ENCODE measurements at places on chromosomes 6 and 20.

- no peak for DNase-seq
Measured at GRCh38 chr6:123788319-123788718, 15.3 kb upstream of the NKAIN2 start.

DNA sequence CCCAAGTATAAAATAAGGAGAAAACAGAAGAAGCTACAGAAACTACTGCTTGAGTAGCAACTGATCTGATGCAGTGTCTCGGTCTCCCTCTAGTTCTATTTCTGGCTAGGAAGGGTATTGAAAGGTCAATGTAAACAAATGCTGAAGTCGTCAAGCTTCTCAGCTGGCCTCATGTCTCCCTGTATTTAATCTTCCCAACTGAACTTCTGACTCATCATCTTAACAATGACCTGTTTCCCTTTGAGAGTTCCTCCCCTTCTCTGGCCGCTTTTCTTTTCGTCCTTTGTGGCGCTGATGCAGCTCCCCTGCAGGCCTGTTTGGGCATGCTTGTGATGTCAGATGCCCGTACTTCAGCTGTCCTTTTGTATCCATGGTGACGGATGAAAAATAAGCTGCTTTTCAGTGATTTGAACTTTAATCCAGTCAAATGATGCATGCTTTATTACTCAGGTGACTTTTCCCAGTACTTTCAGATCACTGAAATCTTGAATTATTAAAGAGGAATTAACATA is 7.8 kb upstream of the LCA5 start:
- no peak for DNase-seq

GRCh38 chr6:43547222-43547621 is 28.6 kb downstream of the XPO5 start:
- no peak for DNase-seq

- DNase-seq: no peak
Measured at GRCh38 chr6:19059102-19059501, 672.0 kb downstream of the RNF144B start.

DNA sequence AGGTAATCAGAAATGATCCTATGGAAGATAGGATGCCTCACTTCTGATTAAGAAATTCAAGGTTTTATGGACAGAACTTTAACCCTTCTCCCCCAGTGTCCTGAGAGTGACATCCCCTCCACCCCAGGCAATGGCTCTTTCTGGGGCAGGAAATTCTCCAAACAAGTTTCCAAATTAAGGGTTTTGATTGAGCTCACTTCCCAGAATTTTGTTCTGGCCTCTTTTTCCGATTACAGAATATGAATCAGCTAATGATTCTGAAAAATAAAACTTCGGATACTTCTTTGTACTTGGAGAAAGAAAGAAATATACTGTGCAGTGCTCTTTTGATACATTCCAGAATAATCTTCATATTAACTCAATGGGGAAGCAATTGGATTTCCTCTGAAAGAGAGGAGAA is 32.8 kb upstream of the TASP1 start:
- DNase-seq: no peak

DNA sequence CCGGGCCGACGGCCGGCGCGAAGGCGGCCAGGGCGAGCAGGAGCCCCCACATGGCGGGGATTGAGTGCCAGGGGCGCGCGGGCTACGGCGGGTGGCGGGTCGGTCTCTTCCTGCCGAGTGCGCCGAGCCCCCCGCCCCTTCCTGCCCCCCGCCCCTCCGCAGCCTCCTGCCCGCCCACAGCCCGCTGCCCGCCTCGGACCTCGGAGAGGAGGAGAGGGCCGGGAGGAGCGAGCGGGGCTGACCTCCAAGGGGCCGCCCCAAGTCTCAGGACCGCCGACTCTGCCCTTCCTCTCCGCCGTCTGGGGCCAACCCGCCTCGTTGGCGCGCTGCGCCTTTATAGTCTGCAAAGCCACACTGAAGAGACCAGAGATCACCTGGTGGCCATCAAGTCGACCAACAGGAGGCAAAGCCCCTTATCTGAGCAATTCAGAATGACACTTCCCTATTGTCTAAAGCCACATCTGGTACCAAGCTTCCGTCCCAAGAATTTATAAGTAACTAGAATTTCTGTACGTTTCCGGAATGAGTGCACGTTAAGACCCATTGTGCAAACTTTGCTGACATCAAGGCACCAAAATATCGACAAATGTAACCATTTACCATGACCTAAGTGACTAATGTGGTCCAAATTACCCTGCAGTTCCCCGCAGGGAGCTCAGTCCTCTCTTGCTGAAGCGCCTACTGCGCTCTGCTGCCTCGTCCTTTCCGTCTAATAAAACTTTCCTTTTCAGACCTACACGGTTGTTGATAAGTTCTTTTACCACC is at the start of gene CPXM1:
Gene CPXM1, minus strand, starts transcription at position 107 of the 765 bp plus-strand sequence. Its CDS starts 55 bp downstream, at position 52.
- peak; percentile 54 for DNase-seq

GRCh38 chr6:79520534-79520933 is 16.7 kb downstream of the LCA5 start:
- DNase-seq: no peak

- DNase-seq: no peak
Measured at GRCh38 chr6:44942201-44942600, 385.9 kb upstream of the RUNX2 start.

GRCh38 chr6:136960781-136961180 is 38.7 kb downstream of the SLC35D3 start:
- DNase-seq: no peak

GRCh38 chr6:45969026-45969425 is 46.6 kb downstream of the CLIC5 start:
- DNase-seq: no peak

DNA sequence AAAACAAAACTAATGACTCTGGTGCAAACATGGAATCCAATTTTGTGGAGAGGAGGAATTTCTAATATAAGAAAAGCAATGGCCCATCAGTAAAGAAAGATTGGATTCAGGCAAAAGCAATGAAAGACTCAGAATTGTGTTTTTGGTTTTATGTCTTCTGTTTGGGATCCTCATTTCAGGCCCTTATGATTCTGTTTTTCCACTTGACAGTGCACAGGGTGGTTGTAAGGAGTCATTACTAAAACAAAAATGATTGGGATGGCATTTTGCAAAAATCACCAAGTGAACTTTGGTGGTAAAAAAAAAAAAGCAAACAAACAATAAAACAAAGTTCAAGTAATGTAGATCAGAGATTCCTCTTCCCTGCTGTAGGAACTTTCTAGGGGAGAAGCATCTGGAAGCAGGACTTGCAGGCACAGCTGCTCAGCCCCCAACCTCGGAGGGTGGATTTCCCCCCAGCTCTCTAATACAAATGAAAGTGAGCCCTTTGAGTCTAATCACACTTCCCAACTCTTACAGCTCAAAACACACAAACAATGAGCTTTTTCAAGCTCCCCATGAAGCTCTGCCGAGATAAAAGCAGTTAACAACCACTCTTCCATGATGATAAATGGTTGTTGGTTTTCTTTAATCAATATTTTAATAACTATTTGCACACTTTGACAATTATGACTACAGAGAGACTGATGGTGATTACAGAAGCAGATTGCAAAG is 177.7 kb downstream of the ZDHHC14 start:
- no peak for DNase-seq

DNA sequence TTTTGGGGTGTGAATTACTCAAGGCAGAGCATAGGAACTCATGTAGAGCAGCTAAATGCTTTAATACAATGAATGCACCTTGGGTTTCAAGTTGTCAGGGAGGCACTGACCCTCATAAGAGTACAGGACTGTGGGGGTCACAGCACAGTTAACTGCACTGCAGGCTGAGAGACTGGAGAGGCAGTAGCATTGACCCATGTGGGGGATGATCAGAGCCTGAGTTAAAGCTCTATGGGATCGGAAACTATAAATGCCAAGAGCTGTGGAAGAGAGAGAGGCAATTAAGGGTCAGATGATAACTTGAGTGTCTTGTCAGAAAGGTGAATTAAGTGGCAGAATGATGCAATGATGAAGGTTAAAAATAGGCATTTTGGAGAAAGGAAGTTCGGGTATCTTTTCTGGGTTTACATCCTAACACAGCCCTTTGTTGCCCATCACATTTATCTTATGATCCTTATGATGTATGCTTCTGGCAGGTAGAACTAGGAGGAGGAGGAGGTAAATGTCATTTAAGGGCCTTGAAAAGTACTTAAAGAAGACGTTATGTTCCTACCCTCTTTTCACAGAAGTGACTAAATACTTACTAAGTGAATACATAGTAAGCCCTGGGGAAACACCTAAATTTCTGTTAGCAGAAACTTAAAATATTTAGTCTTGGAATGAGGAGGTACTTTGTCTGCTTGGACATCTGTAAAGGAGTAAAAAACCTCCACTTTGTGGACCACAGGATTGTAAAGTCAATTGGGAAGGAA is 24.2 kb downstream of the LRRC1 start:
- DNase-seq: no peak

- no peak for DNase-seq
Measured at GRCh38 chr20:60063048-60063451, 104.8 kb downstream of the CDH26 start.

DNA sequence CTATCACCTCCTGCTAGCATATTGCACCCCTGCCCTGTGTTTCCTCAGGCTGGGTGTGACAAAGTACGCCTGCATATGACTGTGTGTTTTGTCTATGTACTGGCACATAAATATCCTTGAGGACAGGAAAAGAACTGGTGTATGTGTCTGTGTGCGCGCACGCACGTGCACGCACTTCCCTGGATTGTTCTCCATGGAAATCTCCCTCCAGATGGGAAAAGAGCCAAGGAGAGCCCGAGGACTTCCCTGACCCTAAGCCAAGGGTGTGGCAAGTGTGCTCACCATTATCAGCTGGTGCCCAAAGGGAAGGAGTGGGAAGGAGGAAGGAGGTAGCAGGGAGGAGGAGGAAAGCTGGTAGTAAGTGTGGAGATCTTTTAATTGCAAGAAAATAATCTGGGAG is 117.6 kb downstream of the HIVEP2 start:
- no peak for DNase-seq

DNA sequence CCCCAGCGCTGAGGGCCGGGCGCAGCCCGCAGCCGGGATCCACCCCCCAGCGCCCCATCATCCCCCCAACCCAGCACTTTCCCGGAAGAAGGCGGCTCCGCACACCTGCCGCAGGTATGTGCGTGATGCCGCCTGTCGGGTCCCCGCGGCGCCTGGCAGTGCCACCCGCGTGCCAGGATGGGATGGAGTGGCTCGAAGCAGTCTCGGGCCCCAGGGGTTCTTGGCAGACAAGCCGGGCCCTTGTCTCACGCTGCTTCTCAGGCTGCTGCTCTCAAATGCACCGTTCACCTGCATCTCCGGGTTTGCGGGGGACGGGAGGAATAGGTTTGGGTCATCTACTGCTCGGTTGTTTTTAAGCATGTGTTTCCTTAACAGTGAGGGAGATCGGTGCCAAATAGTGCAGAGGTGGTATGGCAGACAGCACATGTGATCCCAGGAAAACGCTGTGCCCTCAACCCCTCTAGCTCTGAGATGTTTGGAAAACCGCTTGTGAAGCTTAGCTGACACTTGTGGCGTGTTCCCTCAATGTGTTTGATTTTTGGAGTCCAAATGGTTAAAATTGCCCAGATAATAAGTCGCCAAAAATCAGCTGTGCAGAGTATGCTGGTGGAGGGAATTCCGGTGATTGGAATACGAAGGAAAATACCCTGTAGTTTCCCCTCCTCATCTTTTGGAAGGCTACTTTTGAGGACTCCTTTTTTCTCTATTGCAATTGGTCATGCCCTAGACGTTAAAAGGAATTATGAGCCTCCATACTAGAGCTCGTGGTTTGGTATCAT is 926 bp downstream of the MYLIP start:
- DNase-seq: peak; percentile 52

DNA sequence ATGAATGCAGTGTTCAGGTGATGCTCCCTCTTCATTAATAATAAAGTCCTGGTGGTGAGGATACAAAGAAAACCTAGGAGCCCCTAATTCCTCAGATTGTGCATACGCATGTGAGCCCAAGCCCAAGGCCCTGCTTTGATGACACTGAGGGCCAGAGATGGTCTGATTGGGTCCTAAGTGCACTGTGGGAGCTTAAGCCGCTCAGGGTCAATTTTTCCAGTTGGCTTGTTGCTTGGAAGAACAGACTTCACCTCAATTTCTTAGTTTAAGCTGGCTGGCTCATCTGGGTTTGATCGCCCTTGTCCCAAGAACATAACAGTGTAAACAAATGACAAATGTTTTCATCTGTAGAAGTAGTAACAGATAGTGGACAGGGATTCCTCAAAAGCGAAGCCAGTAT is 41.4 kb downstream of the INSM1 start:
- DNase-seq: no peak

DNA sequence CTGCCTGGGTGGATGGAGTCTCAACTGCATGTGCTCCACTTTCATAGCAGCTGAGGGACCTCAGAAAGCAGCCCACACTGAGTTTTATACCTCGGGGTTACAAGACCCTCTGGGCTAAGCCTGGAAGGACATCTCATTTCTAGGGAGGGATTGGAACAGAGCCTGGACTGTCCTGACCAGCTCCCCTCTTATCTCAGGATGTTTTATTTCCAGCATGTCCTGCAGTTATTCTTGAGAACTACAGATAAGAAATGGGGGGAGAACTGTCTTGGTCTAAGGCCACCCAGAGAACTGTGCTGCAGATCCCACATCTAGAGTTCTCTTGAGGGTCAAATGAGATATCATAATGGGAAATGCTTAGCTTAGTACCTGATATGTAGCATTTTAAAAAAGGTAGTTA is 97.3 kb upstream of the CHD6 start:
- DNase-seq: no peak

DNA sequence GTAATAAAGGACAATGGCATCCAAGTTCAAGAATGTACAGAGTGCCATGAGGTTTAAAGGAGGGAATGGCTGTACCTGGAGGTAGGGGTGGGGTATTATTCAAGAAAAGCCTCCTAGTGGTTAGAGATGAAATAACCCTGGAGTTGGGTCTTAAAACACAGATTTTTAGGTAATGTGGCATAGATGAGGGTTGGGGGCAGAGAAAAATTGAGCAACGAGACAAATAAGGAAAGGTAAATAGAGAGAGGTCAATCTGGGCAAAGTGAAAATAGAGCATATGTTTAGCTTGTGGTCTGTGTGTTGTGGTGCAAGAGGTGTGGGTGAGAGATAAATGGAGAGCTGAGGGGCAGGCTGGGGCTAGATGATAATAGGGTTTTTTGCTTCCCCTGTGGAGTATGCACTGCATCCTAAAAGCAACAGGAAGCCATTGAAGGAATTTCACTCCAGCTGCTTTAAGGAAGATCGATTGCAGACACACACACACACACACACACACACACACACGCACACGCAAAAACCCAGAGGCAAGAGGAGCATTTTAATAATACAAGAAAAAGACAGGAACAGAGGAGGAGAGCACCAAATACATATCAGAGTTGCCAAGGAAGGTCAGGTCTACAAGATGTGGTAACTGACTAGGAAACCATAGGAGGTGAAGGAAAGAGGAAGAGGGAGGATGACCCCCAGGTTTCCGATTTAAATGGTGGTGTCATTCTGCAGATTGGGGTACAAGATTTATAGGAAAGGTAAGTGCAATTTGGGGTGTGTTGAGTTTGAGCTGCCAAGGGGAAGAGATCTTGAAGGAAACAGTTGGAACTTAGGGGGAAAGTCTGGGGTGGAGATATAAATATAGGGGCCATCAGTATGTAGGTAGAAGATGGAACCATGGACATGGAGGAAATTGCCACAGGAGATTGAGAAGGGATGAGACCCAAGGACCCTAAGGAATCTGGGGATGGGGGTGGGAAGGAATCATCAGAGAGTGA is 31.3 kb upstream of the ADGRF1 start:
- DNase-seq: no peak
